Fibroblast of skin of right biceps (primary cell): ENCODE measurements at places on chromosomes 5 and 9.
A peak's percentile ranks its signal among the peaks of the same experiment; 100 is the strongest.

- DNase-seq, result no peak
Measured at GRCh38 chr5:169395136-169395535, 94.2 kb upstream of the SLIT3 start.

GRCh38 chr5:7794823-7795222 lies 56.1 kb downstream of the CFAP90 start:
- DNase-seq, result no peak

- peak; percentile 95 for DNase-seq
Measured at GRCh38 chr9:77752554-77752953, 104.4 kb upstream of the GNA14 start.

DNA sequence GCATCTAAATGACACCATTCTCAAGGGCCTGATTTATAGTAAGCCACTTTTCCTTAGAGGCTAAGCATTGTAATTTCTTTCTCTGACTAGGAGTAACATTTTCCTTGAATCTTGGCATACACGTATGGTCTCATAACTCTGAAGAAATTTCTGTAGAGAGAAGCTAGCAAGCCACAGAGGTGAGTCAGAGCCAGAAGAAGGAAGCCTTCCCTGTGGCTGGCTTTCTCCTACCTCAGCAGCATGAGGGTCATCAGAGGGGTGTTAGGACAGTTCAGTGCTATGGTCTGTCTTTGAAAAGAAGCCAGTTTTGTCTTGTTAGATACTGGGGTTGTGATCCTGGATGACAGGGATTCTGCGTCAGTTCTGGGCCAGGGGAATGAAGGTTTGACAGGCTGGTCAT lies 3.2 kb downstream of the SNX30 start:
- DNase-seq, result peak; percentile 92

- DNase-seq, result no peak
Measured at GRCh38 chr5:16104961-16105360, 74.6 kb downstream of the MARCHF11 start.

GRCh38 chr5:106185661-106186081 lies 1485.1 kb downstream of the EFNA5 start:
- DNase-seq, result no peak

GRCh38 chr5:131186561-131187256 lies 16.0 kb downstream of the LYRM7 start:
- no peak for DNase-seq

GRCh38 chr5:38341056-38341455 lies 82.7 kb downstream of the EGFLAM start:
- DNase-seq, result no peak

DNA sequence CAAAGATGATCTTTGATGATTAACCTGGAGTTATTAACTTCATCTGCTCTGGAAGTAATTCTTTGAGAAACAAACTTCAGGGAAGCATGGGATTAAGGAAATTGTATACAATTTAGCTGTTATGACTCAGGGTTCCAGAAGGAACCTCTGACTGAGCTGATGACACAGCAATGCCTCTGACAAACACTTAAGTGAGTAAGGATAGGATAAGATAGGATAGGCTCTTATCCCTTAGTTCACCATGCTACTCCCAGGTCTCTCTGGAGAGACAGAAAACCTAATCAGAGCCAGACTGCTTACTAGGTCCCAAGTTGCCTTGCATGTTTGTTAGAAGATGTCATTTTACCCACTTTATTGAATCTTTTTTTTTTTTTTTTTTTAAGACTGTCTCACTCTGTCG lies 12.6 kb upstream of the TMEM38B start:
- peak; percentile 66 for DNase-seq

DNA sequence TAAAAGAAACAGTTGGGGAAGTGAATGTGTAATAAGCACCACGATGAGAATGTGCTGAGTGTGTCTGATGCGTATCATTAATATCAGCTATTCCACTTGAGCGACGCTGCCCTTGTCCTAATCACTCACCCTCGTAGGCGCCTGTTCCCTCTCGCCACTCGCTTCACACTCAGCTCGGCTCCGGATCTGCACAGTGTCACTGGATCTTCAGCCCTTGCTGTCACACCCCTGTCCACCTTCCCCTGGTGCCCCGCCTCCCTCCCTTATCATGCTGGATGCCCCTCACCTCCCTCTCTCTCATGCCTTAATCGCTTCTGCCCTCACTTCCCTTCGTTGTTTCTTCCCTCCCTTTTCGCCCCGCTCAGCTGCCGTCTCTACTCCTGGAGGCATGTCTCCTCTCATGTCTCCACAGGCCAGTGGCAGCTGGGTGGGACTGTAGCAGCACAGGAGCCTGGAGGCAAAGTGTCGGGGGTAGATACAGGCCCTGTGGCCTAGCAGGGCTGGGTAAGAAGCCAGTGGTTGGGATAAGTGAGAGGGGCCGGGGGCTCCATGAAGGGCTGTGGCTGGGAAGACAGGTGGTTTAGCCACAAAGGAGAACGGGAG lies 43.5 kb downstream of the ANKDD1B start:
- no peak for DNase-seq

DNA sequence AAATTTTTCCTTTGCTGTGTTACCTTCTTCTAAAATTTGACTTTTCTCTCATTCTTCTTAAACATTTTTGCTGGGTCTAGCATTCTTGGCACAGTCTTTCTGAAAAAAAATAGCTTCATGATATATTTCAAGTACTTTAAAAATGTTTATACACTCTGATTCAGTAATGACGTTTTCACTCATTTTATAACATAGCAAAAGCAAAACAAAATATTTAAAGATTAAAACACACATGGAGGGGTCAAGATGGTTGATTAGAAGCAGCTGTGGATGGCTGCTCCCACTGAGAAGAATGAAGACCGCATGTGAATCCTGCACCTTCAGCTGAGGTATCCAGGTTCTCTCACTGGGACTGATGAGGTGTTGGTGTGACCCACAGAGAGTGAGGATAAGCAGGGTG lies 188.2 kb downstream of the SGCD start:
- DNase-seq, result no peak

DNA sequence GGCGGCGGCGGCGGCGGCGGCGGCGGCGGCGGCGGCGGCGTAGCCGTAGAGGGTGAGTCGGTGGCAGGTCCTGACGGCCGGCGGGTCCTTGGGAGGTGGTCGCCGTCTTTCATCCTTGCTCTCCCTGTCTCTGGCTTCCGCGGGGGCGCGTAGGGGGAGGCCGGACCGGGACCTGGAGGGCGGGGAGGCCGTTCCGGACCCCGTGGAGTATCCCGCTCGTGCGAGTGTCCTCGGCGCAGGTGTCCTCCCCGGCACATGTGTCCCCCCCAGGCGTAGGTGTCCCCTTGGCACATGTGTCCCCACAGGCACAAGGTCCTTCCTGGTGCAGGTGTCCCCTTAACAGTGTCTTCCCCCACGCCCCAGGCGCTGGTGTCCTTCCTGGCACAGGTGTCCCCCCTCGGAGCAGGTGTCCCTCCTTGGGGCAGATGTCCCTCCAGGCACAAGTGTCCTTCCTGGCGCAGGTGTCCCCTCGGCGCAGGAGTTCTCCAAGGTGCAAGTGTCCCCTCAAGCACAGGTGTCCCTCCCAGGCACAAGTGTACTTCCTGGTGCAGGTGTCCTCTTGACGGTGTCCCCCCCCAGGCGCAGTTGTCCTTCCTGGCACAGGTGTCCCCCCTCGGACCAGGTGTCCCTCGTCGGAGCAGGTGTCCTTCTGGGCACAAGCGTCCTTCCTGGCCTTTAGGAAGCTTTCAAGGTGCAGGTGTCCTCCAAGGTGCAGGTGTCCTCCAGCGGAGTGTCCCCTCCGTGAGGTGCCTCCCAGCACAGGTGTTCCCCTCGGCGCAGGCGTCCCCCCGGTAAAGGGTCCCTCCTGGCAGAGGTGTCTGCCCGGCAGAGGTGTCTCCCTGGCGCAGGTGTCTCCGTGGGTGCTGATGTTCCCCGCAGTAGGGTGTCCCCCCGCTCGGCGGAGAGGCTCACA lies 519 bp downstream of the EXOC3 start:
- no peak for DNase-seq

DNA sequence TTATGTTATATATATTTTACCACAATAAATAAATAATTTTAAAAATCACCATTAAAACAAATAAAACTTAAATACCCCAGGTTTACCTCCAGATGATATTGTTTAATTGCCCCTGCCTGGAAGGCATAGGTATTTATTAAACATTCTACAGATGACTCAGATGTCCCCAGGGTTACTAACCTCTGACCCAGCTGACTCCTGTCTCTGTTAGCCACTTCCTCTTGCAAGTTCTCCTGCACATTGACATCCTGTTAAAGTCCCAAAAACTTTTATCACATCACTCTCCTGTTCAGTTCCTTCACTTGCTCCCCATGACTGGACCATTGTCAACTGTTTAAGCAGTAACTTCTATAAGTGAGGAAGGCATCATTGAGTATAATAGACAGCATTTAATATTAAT lies 37.0 kb upstream of the RAB3C start:
- DNase-seq, result no peak

- DNase-seq, result no peak
Measured at GRCh38 chr9:111711548-111711947, 50.1 kb downstream of the GNG10 start.
